ENCODE measurements at places on chromosomes 12 and 14.

DNA sequence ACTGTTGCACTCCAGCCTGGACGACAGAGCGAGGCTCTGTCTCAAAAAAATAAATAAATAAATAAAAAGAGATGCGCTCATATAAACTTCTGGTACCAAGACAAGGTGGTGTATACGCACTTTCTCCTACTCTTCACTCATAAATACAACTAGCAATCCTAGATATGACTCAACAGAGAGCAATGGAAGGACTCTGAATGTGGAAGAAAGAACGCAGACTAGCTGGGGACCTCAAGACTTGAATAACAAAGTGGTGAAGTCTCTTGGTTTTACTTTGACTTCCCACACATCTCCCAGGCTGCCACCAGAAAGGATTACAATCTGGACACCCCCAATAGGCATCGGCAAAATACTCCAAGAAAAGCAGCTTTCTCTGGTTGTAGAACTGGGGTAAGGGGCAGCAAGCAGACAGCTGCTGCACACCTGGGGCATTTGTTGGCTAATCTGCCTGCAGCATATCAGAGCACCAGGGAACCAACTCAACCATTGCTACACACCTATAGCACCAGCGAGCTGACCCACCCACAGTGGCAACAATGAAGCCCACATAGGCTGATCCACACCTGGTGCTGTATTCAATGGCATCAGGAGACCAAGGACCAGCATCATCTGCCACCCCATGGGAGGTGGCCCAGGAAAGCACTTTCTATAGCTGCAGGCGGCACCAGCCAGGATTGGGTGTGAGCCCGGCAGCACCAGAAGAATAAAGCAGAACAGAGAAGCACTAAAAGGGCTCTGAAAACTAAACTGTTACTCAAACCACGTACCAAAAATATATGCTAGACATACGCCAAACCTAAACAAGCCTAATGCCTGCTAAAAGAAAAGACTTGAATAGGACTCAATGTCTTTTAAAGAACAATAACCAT lies 1231.7 kb upstream of the TMEM132C start:
- DNase-seq: no peak

DNA sequence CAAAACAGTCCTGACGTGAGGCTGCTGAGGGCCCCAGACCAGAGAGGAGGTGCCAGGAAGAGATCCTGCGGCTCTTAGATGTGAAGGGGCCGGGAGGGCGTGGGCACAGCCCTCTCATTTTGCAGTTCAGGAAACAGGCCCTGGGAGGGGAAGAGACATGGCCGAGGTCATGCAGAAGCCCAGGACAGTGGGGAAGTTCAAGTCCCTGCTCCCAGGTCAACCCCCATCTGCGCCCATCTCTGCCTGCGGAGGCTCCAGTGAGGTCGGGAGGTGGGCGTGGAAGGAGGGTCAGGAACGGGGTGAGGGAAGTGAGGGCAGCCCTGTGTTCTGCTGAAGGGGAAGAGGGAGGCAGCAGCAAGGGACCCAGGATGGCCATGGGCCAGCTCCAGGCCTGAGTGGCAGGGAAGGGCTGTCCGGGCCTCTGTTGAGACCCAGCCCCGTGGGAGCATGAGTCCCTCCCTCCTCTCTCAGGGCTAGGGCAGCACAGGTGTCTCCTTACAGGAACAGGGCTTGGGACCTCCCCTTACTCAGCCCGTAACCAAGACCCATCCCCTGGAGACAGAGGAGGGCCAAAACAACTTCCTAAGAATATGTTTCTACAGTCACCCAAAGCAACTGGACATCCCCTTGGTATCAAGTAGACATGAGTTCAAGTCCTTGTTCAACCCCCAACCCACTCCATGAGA lies 90.8 kb downstream of the LGMN start:
- DNase-seq: no peak

GRCh38 chr14:52277552-52277951 lies 10.1 kb downstream of the PTGDR start:
- DNase-seq: no peak

GRCh38 chr14:25108959-25109358 lies 59.0 kb upstream of the STXBP6 start:
- DNase-seq: no peak

- no peak for DNase-seq
Observed at GRCh38 chr12:1471224-1471623, 123.2 kb downstream of the FBXL14 start.

DNA sequence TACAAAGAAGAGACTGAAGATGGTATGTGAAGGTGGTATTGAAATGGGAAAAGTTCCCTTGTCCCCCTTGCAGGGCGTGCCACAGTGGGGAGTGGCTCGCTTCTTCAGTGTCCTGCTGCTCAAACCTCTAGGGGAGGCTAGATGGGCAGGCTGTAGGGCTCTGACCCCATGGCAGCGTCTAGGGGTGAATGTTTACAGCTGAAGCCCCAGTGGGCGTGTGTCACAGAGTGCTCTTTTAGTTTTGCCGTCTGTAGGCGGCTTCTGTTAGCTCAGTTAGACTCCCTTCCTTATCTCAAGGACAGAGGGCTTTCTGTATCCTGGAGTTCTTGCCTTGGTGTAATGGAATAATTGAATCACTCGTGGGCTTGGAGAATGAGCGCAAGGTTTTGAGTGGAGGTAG lies 266.2 kb downstream of the RAD51B start:
- DNase-seq: no peak

DNA sequence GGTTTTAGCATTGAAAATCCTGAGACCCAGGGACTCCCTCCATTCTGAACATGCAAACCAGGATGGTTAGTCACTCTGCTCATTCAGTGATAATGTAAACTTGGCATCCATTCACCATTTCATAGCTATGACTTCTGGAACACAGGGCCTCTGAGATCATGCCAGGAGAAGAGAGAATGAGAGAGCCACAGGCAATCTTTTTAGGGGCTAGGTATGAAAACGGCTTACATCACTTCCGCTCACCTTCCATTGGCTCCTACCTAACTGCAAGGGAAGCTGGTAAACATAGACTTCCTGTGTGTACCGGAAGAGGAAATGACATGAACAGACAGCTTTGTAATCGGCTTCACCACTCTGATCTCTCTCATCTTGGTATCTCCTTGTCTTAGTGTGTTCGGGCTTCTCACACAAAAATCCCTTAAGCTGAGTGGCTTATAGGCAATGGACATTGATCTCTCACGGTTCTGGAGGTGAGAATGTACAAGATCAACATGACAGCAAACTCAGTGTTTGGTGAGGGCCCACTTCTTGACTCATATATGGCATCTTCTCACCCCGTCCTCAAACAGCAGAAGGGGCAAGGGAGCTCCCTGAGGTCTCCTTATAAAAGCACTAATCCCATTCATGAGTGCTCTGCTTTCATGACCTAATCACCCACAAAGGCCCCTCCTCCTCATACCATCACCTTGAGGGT lies 465.9 kb upstream of the TBX3 start:
- no peak for DNase-seq

GRCh38 chr12:116076399-116076798 lies 201.1 kb downstream of the MED13L start:
- no peak for DNase-seq

DNA sequence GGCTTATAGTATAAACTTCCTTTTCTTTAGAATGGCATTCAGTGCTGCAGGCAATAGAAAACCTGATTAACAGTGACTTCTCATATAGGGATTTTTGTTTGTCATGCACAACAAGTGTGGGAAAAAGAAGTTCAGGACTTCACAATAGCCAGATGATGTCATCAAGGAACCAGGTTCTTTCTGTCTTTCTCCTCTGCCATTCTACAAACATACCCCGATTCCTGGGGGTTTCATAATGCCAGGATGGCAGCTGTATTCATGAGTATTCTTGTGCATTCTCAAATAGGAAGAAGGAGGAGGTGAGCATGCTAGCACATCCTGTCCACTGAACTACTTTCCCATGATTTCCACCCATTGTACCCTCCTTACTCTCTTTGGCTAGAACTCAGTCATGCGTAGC lies 182.7 kb upstream of the EEA1 start:
- DNase-seq: no peak

DNA sequence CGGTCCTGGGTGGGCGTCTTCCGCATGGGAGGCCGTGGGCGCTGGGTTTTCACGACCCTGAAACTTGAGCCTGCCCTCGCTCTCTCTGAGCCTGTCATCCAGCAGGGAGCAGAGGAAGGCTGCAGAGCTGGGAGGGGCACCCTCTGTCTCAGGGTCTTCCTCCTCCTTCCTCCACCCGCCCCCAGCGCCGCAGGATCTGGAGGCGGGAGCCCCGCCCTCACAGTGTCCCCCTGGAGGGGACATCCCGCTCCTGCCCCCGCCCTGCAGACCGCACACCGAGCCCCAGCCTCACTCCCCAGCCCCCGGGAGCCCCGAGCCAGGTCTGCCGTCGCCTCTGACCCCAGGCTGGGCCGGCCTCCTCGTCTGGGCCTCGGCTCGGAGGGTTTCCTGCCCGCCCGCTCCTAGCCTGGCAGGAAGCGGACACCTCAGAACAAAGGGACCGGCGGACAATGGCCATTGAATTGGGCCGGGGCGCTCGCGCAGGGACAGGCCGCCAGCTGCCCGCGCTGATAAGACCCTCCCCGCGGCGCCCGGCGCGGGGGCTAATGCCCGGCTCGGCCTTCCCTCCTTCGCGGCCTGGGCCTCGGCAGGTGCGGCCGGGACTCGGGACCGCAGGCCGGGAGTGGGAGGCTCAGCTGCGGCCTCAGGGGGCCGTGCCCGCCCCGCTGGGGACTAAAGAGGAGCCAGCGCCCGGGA lies 15.3 kb upstream of the NUDT14 start:
- DNase-seq: no peak

- no peak for DNase-seq
Observed at GRCh38 chr12:46483572-46484395, 111.2 kb upstream of the SLC38A2 start.

- no peak for DNase-seq
Observed at GRCh38 chr14:99028521-99028920, 243.5 kb downstream of the BCL11B start.

GRCh38 chr14:99101855-99102461 lies 170.0 kb downstream of the BCL11B start:
- no peak for DNase-seq

- DNase-seq: no peak
Observed at GRCh38 chr12:133038118-133038709, 905 bp downstream of the ZNF84 start.

DNA sequence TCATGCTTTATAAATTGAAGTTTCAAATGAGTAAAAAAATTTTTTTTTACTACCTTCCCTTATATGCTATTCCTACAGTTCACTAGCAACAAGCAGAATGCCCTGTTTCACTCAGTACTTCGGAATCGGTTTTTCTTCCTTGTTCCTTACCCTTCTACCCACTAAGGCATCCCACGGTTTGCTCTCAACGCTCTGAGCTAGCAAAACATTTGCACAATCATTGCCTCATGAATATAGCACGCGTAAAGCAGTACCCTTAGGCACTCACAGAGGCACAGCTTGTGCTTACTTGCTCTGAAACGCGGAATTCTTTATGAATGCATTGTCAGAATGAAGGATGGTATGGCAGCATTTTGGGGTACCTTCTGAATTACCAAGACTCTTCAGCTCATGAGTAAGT lies 45.0 kb downstream of the PPP1R13B start:
- DNase-seq: no peak

- DNase-seq: peak; percentile 19
Observed at GRCh38 chr14:88005050-88005481, at the start of gene GPR65. Gene GPR65 (plus strand): TSS chr14:88005135. CDS start chr14:88010848, 5,713 bp downstream.

DNA sequence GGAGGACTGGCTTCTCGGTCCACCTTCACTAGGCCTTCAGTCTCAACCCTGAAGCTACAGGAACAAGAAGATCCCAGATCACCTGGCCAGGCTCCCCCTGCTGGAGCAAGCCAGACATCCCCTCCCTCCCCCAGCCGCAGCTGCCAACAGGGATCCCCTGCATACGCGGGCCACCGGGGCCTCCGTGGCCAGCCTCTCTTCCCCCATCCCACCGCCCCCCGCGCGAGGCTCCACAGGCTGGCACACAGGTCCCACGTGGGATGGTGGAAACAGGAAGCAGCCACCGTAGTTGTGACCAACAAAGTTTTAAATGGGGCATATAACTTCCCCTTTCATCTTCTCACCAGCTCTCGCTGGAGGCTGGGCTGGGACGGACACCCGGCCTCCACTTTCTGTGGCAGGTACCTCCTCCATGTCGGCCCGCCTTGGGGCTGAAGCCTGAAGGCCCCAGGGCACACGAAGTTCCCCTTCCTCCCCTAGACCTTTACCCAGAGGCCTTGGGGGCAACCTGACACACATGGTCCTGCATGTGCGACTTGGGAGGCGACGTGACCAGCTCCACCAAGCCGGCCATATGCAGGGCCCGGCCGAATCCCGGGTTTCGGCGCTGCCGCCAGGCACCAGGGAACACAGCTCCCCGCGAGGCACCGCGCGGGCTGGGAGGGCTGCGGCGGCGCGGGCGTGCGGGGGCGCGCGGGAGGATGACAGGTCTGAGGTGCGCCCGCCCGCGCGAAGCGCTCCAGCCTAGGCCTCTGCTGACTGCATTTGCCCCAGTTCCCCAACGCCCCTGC lies 44.4 kb upstream of the PNMA1 start:
- DNase-seq: peak; percentile 62

GRCh38 chr14:106378191-106378590 lies 851.8 kb downstream of the TMEM121 start:
- DNase-seq: no peak

- DNase-seq: no peak
Observed at GRCh38 chr14:94341656-94342333, 18.7 kb upstream of the SERPINA6 start.

GRCh38 chr14:99971941-99972747 lies 93.1 kb upstream of the EVL start:
- DNase-seq: no peak

DNA sequence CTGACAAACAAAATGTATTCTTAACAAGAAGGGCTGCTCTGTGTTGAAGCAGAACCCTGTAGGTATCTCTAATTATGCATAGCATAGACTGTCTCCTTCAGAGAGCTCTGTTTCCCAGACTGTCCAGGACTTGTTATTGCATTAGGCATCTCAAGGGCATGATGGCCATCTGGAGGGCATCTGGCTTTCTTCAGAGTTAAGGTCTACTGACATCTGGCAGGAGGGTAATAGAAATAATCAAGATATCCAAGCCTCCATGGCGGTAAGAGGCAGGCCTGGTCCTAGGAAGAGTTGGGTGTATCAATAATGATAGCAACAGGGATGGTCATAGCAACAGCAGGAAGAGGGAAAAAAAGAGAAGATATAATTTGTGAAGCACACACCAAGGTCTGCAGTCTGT lies 161.2 kb downstream of the TTC8 start:
- DNase-seq: no peak

DNA sequence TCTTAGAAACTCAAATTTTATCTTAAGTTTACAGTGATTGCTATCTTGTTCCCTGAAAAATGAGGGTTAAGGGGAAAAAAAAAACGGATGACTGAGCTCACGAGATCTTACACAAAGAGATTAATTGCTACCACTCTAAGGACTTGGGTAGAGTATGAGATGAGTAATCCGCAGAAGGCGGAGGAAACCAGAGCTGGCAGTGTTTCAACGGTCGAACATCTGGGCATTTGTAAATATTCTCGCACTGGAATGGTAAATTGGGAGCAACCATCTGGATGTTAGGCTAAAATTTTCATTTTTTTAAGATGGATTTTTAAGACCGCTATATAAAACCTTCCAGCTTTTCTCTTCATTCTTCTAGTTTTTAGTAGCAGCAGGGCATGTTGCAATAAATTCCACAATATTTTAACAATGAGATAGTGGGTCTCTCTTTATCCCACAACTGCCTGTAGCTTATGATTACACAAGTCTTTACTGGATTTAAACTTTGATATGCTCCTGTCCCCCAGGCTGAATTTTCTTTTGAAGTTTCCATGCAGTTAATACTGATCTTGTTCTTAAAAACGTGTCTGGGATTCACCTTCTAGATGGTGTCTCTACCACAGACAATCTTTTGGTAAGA lies 1324.1 kb downstream of the AACS start:
- DNase-seq: no peak
